Frontal cortex (tissue), 4 donors: ENCODE measurements at places on chromosomes 11 and 22.
A peak's percentile ranks its signal among the peaks of the same experiment; 100 is the strongest.

DNA sequence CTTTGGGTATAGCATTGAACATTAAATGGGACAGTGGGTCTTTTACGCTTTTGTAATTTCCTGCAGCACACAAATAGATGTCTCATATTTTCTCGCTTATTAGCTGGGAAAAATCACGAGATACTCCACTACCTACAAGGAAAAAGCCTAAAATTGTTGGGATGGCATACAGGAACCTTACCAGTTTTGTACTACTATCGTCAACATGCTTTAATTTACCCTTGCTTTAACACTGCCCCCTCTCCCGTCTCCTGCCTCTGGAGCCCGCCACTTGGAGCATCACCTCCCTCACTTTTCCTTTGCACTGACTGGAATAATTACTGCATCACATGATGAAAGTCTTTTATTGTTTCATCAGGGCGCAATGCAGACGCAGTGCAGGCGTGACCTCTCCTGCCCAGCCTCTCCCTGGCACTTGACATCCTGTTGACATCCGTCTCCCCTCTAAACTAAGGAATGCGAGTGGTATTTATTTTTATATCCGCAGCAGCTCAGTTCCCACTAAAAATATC lies 1.0 kb upstream of the FNBP4 start:
- peak; percentile 22 for DNase-seq

GRCh38 chr11:123261345-123262106 lies 66.5 kb upstream of the CLMP start:
- DNase-seq: peak; percentile 15

GRCh38 chr11:114152785-114153184 lies 93.3 kb downstream of the ZBTB16 start:
- DNase-seq: no peak

DNA sequence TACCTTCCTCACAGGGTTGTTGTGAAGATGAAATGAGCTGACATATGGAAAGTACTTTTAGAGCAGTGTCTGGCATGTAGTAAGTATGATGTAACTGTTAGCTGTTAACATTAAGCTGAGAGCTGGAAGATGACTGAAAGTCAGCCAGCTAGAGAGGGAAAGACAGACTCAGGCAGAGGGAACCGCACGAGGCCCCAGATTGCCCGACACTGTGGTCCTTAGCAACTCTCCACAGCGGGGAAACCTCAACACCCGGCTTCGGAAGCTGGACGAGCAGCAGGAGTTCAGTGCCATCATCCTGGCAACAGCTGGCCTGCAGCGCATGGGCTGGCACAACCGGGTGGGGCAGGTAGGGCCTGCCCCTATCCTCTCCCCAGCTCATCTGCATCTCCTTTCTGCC lies 6.5 kb downstream of the HMBS start:
- DNase-seq: no peak

DNA sequence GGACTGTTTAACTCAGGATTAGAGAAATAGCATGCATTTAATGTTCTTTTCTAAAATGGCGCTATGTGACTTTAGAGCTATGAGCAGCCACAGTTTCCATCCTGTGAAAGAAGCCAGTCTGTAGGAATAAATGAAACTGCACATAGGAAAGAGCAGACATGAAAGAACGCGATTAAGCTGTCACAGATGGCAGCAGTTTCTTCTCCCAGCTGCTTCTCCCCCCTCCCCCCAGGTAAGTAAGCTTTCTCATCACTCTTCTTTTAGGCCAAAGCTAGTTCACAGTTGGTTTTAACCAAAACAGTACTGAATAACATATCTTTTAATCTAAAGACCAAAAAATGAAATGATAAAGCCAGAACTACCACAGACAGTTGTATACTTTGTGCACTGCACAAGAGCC lies 266.4 kb downstream of the KCNA4 start:
- no peak for DNase-seq

GRCh38 chr22:19959043-19959586 lies 17.5 kb upstream of the TXNRD2 start:
- DNase-seq: no peak

- DNase-seq: peak; percentile 60
Measured at GRCh38 chr11:127003260-127003981, 2.9 kb upstream of the KIRREL3 start.

GRCh38 chr22:30885591-30885990 lies 83.0 kb downstream of the MORC2 start:
- DNase-seq: no peak

DNA sequence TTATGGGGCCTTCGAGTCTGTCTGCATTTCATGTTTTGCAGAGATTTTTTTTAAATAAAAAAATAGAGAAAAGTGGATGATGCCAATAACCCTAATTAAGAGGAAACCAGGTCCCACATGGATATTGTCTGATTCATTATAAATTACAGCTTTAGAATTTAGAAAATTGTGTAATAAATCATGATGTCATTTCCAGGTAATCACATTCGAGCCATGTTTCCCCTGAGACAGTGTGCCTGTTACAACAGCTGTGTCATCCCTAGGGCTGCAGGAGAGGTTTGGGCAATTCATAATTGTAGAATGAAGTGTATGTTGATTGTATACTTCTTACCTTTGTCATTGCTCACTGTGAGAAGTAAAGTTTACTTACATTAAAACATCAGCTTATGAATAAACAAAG lies 38.3 kb downstream of the NCAM1 start:
- no peak for DNase-seq

DNA sequence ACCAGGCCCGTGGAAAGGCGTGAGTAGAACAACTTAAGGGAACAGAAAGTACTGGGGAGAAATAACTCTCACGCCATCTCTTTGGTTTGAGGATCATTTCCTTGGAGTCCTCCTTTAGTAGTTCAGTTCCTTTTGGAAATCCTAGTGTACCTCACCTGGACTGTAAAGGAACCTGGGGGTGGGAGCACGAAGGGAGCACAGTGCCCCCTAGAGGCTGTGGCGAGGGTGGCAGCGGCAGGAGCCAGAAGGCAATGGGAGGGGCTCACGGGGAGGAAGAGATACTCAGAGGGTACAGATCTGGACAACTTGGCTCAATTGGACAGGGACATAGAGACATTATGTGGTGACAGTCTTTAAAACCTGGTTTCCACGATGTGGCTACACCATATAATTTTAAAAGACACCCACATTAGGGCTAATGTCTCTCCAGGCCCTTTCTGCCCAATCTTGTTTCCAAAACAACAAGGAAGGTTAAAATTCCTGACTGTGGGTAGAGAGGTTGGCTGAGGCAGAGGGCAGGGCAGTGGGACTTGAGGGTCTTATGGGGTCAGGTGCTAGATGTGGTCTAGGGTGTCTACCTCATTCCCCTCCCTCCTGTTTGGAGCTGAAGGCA lies 87.0 kb downstream of the CSNK2A3 start:
- DNase-seq: no peak

DNA sequence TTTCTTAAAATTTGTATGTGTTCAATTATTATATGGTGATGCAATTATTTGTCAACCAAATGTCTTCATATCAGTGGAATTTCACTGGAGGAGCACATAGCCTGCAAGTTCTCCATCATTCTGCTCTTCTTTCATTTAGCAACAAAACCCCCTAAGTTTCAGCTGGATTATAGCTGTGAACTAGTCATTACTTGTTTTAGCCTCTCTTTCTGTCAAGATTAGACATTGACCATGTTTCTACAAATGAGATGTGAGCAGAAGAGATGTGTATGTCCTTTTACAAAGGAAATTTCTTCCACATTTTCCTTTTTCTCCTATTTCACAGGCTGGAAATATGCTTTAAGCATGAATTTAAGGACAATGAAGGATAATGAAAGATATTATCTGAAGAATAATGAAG lies 9.2 kb upstream of the NOX4 start:
- no peak for DNase-seq

- DNase-seq: no peak
Measured at GRCh38 chr11:120199613-120200012, 11.2 kb upstream of the OAF start.

- DNase-seq: no peak
Measured at GRCh38 chr11:118596224-118597146, 10.9 kb upstream of the PHLDB1 start.

- no peak for DNase-seq
Measured at GRCh38 chr11:130528298-130529261, 80.1 kb downstream of the ADAMTS15 start.

DNA sequence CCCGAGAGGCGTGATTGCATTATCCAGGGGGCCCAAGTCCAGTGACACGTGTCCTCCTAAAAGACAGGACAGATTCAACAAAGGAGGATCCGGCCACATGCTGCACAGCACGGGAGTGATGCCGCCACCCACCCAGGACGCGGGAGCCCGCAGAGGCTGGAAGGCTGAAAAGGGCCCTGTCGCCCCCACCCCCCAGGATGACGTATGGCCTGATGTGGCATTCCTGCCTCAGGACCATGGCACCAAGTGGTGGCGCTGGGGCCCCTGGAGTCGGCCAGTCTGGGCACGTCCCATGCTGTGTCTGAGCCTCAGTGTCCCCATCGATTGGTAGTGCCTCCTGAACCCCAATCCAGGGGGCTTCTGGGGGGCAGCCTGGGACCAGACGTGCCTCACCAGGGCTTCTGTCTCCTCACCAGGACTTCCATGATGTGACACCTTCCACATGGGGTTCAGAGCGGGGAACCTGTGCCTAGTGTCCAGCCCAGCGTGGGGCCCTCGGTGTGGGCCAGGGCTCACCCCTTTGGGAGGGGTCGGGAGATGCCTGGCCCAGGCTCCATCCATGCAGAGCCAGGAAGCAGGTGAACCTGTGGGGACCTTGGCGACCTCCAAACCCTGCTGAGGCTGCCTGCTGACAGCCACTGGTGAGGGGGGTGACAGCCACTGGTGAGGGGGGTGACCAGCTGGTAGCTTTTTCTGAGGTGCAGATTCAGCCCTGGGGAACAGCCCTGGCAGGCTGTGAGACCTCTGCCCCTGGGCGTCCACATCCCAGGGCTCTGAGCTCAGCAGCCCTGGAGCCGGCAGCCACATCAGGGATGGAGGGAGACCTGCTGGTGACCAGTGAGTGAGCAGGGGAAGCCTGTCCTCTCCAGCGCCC lies 75.3 kb downstream of the KCNQ1 start:
- no peak for DNase-seq

DNA sequence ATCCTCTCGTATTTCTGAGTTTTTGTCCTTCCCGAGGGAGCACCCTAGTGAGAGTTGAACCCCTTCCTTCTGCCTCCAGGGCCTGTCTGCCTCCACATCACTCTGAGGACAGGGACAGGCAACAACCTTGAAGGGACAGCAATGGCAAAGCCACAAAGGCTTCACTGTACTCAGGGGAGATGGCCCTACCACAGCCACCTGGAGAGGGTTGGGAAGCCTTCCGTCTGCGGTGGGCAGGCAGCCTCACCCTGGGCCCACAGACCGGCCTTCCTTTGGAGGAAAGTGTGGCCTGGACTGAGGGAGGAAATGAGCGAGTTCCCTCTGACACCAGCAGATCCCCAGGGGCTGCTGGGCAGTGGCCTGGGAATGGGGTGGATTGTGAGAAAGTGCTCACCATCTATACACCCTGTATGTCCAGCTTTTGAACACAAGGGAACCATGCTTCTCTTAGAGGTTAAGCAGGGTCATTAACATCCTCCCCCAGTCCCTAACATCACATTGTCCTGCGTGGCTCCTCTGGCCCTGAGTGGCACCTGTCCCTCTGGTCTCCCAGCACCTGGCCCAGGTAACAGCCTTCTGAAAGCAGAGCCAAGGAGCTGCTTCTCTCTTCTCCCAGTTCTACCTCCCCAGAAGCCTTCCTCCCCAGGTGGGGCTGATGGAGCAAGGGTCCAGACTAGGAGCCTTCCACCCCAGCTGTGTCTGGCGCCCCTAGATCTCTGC lies 6.8 kb downstream of the SLC35C1 start:
- no peak for DNase-seq

DNA sequence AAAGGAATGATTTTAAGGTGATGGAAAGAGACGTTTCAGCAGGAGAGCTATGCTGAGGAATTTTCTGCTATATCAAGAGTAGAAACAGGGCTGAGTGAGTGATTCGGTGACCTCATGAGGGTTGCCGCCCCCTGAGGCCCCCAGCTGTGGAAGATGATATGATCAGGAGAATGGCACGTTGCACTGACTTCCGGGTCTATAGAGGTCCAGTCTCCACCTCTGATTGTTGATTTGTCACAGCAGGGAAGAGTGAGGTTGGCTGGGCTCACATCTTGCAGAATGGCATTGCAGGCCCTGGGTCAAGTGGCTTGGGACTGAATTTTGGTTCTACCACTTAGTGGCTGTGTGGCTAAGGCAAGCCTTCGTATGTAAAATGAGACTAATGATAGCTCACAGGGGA lies 205.1 kb downstream of the SNX19 start:
- DNase-seq: no peak

DNA sequence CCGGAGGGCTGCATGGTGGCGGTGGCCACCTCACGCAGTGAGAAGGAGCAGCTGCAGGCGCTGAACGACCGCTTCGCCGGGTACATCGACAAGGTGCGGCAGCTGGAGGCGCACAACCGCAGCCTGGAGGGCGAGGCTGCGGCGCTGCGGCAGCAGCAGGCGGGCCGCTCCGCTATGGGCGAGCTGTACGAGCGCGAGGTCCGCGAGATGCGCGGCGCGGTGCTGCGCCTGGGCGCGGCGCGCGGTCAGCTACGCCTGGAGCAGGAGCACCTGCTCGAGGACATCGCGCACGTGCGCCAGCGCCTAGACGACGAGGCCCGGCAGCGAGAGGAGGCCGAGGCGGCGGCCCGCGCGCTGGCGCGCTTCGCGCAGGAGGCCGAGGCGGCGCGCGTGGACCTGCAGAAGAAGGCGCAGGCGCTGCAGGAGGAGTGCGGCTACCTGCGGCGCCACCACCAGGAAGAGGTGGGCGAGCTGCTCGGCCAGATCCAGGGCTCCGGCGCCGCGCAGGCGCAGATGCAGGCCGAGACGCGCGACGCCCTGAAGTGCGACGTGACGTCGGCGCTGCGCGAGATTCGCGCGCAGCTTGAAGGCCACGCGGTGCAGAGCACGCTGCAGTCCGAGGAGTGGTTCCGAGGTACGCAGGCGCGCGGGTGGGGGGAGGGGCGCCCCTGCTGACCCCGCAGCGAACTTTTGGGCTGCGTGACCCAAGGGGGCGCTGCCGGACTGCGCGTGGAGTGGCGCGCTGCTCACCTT lies 670 bp downstream of the NEFH start:
- DNase-seq: peak; percentile 78

- no peak for DNase-seq
Measured at GRCh38 chr22:40721266-40721665, 42.0 kb downstream of the MCHR1 start.

- no peak for DNase-seq
Measured at GRCh38 chr11:64713016-64713707, 9.8 kb downstream of the NRXN2 start.
